SIG-M5 (cell line): ENCODE measurements at places on chromosomes 13 and 19.

- DNase-seq: no peak
Observed at GRCh38 chr13:64505336-64505910, 2724.7 kb downstream of the PCDH9 start.

DNA sequence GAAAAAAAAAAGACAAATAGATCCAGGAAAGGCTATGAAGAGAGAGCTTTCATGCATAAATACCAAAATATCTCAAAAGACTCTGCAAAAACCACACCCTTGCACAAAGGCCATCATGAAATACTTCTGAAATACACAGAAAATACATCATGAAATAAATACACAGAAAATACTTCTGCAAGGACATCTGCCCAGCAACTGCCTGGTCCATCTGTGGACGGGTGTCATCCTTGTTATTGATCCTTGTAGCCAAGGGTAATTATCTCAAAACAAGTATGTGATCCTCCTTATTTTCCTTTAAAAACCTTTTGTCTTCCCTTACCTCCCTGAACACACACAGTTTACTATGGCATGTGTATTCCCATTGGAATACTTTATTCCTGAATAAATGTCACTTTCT is 6.9 kb downstream of the USPL1 start:
- no peak for DNase-seq

GRCh38 chr19:791007-791566 is 6.2 kb upstream of the PTBP1 start:
- no peak for DNase-seq

DNA sequence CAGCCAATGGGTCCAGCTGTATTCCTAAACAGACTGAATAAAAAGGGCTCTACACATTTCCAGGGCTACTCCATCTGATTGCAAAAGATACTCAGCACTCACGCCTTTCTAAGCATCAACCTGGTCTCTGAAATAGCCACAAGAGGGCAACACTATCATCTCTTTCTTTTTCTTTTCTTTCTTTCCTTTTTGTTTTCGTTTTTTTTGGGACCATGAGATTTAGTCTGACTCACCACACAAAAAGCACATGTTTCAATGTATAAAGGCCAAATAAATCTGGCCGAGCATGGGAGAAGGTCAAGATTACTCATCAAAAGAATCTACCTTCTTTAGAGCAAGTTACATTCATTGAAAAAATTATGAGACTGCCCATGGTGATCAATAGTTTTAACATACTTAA is 805.6 kb upstream of the ARGLU1 start:
- DNase-seq: no peak

GRCh38 chr13:93861818-93862217 is 617.7 kb downstream of the DCT start:
- DNase-seq: no peak

DNA sequence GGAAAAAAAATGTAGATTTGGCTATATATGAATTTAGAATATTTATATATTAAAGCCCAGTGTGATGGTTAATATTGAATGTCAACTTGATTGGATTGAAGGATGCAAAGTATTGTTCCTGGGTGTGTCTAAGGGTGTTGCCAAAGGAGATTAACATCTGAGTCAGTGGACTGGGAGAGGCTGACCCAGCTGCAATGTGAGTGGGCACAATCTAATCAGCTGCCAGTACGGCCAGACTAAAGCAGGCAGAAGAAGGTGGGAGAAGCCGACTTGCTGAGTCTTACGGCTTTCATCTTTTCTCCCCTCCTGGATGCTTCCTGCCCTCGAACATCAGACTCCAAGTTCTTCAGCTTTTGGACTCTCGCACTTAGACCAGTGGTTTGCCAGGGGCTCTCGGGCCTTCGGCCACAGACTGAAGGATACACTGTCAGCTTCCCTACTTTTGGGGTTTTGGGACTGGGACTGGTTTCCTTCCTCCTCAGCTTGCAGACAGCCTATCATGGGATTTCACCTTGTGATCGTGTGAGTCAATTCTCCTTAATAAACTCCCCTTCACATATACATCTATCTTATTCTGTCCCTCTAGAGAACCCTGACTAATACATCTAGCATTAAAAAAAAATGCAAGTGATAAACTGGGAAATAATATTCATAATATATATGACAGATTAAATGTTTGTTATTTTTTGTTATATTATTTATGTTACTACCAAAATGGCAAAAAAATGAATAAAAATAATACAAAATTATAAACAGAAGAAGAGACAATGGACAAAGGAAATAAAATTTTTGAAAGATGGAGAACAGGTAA is 122.4 kb downstream of the DLEU7 start:
- no peak for DNase-seq

- no peak for DNase-seq
Observed at GRCh38 chr19:11034449-11035213, 54.6 kb upstream of the LDLR start.

DNA sequence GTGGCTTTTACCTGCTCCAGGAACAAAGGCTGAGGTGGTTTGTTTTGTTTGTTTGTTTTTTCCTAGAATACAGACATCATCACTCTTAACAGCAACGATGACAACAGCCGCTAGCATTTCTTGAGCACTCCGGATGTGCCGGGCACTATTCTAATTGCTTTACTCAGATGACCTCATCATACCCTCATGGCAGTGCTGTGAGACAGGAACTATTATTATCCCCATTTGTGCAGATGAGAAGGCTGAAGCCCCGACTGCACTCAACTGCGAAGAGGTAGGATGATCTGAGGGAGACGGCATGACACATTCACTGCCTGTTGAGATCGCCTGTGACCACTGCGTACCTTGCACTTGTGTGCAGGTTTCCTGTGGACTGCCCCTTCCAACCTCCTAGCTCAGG is 66.5 kb downstream of the CCDC70 start:
- DNase-seq: no peak

DNA sequence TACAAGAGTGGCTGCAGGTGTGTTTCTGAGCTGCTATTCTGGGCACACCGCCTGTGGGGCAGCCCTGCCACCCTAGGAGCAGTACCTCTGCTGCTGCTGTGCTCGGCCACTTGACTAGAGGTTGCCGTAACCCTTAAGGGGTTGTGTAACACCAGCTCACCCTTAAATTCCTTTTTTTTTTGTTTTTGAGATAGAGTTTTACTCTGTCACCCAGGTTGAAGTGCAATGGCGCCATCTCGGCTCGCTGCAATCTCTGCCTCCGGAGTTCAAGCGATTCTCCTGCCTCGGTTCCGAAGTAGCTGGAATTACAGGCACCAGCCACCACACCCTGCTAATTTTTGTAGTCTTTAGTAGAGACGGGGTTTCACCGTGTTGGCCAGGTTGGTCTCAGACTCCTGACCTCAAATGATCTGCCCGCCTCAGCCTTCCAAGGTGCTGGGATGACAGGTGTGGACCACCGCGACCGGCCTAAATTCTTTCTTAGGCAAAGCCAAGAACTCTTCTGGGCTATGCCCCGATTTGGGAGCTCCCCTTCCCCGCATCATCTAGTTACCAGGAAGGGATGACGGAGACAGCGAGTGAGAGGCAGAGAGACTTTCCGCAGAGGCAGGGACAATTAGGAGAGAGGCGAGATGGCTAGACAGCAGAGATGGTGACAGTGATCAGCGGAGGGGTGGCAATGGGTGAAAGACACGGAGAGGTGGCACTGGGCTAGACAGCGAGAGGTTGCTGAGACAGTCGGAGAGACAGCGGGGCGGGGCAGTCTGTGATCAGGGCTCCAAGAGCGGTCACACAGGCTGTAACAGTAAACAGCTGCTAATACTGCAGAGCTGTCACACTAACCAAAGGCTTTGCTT is 4.4 kb upstream of the LILRA5 start:
- no peak for DNase-seq

DNA sequence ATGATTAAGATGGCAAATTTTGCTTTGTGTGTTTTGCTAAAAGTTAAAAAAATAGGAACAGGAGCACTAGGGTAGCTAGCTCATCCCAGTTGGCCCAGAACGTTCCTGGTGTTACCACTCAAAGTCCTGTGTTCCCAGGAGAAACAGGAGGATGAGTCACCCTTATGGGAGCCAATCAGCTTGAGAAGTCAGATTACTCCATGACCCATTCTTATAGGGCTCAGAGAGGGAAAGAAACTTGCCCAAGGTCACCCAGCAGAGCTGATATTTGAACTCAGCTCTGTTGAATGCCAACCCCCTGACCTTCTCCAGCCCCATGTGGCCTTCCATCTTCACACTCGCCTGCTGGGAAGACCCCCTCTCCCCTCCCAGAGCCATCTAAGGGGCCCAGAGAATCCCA is 13.0 kb downstream of the NMRK2 start:
- no peak for DNase-seq

DNA sequence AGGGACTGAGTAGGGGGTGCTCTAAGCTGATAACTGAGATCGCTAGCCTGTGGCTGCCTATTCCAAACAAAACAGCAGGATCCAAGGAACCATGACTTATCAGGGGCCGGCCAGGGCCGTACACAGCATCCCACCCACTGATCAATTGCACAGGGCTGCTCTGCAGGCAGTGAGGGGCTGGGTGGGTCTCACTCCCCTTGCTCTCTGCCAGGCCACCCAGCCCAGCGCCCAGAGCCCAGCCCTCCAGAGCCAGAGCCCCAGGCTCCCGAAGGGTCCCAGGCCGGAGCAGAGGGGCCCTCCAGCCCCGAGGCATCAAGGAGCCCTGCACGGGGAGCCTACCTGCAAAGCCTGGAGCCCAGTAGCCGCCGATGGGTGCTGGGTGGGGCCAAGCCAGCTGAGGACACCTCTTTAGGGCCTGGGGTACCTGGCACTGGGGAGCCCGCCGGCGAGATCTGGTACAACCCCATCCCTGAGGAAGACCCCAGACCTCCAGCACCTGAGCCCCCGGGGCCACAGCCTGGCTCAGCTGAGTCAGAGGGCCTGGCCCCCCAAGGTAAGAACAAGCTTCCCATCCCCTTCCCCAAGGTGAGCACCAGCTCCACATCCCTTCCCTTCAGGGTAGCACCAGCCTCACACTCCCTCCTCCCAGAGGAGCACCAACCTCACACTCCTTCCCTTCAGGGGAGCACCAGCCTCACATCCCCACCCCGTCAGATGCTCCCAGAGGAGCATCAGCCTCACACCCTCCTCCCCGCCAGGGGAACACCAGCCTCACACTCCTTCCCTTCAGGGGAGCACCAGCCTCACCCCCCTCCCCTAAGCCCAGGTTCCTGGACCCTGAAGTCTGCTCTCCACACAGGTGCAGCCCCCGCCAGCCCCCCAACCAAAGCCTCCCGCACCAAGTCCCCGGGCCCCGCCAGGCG is 1.9 kb downstream of the SYDE1 start:
- no peak for DNase-seq

- DNase-seq: no peak
Observed at GRCh38 chr19:43527860-43528622, 1.0 kb upstream of the ETHE1 start.

DNA sequence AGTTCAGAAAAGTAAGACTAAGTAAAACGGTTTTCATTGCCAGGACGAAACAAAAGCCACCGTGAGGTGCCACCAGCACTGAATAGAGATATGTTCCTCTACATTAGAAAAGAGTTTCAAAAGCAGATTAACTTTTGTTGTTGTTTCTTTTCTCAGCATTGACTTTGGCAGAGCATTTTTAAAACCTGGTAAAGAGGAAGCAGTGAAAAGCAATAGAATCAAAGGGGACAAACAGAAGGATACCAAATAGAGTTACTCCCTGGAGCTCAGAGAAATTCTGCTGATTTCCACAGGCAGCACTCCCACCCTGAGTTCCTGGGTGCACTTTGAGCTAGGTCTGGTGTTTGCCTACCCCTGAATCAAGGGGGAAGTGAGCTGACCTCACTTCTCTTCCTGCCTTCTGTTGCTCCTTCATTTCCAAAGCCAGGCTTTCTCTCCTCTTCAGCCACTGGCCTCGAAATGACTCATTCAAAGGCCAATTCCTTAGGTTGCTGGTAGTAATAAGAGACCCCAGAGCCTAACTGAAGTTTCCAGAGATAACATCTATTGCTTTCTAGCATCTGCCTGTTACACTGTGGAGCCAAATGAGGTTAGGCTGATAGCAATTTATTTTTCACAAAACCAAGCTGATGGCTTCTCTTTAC is 11.3 kb upstream of the ERICH6B start:
- DNase-seq: no peak

DNA sequence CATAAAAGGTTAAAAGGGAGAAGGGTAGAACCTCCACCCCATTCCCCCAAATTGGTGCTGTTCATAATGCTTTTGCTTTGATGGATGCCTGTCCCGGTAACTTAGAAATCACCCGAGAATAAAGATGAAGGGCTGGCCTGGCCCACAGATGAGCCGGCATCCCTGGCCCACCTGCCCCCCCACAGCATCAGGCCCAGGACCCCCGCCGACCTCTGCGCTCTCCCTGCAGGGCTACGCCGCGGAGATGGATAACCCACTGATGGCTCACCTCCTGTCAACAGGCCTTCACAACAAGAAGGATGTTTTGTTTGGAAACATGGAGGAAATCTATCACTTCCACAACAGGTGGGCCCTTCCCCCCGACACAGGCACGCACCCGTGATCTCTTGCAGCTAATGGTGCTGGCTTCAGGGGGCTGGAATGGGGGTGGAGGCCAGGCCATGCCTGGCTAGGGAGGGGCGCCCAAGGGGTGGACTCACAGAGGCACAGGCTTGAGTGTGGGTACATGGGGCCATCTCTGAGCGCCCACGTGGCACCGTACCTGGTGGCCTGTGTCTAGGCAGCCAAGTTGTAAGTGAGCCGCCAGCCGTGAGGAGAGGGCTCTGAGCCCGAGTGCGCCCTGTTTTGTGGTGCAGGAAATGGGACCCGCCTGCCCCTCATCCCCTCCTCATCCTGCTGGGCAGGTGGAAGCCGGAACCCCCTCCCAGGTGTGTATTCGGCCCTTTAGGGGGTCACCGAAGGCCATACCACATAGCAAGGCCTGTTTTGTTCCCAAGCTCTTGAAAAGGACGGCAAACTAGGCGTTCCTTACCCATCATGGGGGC is 23.2 kb upstream of the F7 start:
- DNase-seq: no peak

GRCh38 chr19:13052447-13053175 is 50.0 kb downstream of the LYL1 start:
- DNase-seq: no peak

- no peak for DNase-seq
Observed at GRCh38 chr19:940591-941291, 14.9 kb downstream of the ARID3A start.

DNA sequence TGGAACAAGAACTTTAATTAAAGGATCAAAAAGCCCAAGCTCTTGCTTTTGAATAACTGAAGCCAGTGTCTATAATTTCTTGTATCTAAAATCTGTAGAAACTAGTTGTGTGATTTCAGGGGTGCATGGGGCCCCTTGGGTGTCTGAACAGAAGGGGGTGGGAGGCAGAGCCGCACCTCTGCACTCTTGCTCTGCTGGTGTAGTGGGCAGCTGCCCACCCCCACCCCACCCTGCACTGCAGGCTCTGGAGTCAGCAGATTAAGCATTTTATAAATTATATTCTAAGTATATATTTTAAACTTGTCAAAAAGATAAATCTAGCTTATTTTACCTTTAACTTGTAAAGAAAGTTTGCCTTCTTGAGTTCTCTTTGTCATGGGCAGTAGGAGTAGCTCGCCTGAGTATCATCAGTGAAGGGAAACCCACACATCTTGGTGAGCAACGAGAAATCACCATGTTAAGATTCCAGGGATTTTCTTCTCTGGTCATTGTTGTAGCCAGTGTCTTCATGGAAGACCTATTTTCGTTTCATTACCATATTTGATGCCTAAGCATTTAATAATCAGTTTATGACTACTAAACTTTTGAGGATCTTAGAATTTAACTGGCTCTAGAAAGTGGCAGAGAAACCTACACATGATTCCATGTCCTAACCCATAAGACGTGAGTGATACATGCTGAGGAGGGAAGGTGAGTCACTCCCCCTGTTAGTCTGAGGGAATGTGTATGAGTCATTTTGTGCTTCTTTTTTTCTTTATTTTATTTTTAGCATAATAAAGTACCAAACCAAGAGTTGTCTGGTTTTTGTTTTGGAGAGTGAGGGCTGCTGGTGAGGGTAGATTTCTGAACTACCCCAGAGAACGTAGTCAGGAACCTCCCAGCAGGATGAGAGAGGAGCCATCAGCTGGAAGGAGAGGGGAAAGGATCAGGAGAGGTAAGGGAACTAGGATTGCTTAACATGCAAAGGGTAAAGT is 7.7 kb downstream of the UBE2L5 start:
- peak; percentile 51 for DNase-seq
